SW 1271 (cell line): ENCODE measurements at places on chromosomes 1 and 21.

DNA sequence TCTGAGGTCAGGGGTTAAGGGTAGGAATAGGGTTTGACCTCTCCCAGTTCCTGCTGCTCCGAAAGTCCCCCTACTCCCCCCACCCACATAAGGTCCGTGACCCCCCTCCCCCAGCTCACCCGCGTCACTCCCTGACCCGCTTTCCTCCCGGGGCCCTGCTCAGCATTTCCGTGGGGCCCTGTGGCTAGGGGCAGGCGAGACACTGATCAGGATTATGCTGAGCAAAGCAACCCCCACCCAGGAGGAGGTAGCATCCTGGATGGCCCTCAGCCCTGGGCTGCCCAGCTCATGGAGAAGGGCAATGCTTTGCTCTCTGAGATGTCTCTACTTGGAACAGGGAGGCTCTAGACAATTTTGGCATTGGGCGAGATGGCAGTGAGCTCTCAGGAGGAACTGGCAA, 3.7 kb downstream of the RORC start:
- DNase-seq = no peak

DNA sequence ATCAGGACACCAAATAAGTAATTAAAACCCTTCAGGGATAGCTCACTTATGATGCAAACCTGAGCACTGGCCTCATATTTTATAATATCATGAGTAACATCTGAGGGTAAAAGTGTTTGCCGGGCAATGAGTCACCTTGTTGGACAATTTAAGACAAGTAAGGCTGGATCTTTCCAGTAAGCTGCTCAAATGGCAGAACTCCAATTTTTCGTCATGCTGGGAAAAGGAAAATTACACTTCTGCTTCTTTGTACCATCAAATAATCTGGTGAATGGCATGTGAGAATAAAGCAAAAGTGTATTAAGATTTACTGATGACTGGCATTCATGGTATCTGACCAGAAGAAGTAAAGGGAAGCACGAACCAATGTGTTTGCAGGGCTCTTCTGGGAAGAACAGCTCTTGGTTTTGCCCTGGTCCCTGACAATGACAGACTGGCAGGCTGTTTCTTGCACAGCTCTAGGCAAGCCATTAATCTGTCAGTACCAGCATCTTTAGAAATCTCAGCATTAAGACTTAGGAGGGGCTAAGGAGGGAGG, 392.2 kb downstream of the VAV3 start:
- DNase-seq = no peak

GRCh38 chr1:113459279-113459678, 69.0 kb downstream of the MAGI3 start:
- no peak for DNase-seq

DNA sequence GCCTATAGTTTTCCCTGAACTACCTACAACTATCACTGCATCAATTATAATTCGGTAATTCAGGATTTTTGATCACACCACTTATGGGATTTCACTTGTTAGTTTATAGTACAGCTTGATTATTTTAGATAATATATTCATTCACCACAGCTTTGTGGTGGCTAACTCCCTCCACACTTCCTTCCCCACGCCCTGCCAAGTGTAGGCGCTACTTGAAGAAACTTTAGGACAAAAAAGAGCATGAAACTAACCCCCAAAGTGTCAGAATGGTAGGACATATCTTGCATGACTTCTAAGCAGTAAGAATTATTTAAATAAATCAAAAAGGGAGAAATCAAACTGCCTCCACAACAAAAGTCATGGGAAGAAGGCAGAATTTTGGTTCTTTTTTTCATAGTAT, 70.1 kb downstream of the LHX9 start:
- DNase-seq = no peak

- no peak for DNase-seq
Observed at GRCh38 chr1:25933479-25934365, 27.5 kb upstream of the STMN1 start.

- no peak for DNase-seq
Observed at GRCh38 chr1:221849897-221850296, 108.0 kb upstream of the DUSP10 start.

GRCh38 chr1:4702932-4703331, 48.5 kb downstream of the AJAP1 start:
- no peak for DNase-seq

- no peak for DNase-seq
Observed at GRCh38 chr1:81174052-81174451, 626.7 kb upstream of the ADGRL2 start.

DNA sequence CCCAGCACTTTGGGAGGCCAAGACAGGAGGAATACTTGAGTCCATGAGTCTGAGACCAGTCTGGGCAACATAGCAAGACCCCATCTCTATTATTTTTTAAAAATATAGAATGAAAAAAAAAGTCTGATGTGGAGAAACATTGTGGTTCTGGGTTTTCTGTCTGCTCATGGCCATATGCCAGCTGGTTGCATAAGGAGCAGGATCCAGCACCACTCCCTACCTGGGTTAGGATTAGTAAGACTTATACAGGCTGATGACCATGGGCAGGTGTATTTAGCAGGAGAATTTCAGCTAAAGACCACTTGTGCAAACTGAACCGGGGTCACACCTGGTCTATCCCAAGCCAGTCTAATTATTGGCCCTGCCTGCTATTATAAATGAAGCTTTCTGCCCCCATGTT, 16.7 kb upstream of the GPX7 start:
- DNase-seq = no peak

DNA sequence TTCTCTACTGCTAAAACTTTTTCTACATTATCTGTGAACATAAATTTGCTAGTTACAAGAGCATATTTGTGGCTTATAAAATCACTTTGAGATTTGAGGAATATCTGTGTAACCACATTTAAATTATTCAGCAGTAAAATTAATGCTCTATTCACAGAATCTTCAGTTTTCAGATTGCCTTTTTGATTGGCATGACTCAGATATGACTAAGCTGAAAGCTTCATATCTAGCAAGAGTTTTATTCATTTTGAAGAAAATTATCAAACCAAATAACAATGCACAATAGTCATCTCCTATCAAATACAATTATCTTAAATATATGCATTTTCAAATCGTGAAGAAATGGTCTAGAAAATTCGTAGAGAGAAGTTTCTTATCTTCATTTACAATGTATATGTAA, 1498.2 kb upstream of the B3GALT2 start:
- no peak for DNase-seq

- no peak for DNase-seq
Observed at GRCh38 chr1:204466416-204467405, 27.9 kb downstream of the PIK3C2B start.

DNA sequence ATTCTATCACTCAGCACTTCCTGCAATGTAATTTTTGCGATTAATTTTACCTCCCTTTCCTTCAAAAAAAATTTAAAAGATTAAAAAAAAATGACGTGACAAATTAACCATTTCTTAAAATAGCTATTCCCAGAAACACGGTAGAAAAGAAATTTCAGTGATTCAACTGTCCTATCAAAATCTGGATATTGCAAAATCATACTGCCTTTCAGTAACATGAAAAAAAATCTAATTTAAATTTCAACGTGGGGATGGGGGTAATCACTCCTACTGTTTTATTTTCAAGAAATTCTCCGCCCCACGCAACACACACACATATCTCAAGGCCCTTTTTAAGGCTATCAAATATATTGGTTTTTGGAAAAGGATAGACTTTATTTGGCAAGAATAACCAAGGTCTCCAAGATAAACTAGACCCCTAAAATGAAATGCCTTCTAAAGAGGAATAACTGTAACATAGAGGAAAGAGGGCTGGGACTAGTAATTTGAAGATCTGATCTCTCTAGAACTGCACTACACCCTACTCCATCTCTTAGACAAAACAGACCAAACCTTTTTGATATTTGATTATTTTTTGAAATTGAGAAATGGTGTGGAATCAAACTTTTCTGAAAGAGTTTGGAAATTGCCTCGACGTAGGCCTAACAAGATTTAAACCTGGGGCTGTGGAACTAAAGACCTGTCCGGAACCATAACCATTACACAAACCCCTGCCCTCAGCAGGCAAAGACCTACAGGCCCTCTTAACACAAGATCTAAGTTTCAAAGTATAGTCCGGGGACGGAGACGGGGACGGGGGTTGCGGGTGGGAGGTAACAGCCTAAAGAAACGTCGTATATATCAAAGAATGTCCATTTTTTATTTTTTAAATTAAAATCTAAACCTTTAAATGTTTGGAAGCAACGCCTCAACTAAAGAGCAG, 941 bp downstream of the ARNT start:
- DNase-seq = no peak

DNA sequence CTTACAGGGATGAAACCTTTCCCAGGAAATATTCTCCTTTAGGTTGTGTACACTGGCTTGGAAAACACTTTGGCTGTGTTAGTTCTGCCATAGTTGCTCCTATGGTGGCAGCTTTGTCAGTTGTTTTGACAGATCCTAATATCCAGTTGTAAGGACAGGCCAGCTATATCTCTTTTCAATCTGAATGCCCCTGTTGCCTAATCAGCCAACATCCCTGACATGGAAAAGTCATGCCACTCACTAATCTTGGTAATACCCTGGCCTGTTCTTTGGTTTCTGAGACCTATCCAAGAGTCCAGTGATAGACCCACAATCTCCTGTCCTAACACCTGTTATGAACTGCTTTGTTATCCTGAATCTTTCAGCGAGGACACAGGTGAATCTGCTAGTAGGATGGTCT, 148.8 kb downstream of the MRPL39 start:
- DNase-seq = no peak

DNA sequence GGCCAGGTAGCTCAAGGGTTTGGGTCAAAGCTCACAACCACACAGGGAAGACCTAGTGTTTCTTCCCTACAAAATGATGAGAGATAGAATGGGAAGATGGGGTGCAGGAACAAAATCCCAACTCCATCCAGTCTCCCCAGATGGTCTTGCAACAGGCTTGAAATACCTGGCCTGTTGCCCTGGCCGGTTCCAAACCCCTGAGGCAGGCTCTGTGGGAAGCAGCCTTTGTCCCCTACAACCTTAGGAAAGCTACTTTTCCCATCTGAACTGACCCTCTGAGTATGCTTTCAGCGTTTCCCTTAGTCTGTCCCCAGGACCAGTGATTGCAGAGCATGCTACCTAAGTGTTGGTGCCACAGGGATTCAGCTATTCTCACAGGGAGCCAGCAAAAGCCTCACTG, 104.0 kb downstream of the GDAP2 start:
- no peak for DNase-seq

DNA sequence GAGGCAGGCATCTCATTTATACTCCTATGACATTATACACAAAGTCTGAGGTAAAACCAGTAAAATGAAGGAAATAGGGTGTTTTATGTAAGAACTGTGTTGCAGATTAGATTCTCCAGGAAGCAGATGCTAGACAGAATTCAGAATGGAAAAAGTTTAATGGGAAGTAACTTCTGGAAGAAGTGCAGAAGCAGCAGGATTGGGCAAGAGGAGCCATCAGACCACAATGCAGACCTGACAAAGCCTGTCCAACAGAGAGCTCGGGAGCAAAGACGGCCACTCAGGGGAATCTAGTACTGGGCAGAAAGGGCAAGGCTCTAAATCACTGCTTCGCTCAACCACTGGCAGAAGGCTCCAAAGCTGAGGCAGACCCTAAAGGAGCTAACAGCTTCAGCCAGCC, 33.7 kb downstream of the FBXO42 start:
- DNase-seq = no peak

- no peak for DNase-seq
Observed at GRCh38 chr21:25506261-25506660, 101.0 kb downstream of the MRPL39 start.

GRCh38 chr1:24364975-24365678, 46.0 kb downstream of the GRHL3 start:
- no peak for DNase-seq

- no peak for DNase-seq
Observed at GRCh38 chr1:21927533-21928237, 9.4 kb downstream of the HSPG2 start.

DNA sequence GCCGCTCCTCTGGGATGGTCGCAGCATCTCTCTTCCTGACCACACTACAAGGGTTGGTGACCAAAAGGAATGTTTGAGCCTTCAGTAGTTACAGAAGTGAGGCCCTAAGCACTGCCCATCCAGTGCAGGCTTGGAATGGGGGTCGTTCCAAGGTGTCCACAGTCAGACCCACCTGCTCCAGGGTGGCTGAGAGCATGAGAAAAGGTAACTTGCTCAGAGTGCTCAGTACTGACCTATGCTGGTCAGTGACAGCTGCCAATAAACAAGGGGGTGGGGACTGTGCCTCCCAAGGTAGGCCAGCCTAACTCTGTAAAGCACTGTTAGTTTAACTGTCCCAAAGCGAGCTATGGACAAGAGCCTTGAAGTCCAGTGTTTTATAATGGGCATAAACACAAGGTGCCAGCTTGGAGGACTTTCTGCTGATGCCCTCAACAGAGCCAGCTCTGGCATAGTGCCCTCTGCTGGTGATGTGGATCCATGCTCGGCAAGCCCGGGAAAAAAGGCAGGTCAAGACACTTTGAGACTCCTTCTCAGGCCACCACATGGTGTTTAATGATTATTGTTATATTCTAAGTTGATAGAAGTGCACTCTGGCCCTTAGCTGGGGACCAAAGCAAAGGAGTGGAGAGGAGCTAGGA, 78.1 kb upstream of the DNAH14 start:
- DNase-seq = peak; percentile 21

DNA sequence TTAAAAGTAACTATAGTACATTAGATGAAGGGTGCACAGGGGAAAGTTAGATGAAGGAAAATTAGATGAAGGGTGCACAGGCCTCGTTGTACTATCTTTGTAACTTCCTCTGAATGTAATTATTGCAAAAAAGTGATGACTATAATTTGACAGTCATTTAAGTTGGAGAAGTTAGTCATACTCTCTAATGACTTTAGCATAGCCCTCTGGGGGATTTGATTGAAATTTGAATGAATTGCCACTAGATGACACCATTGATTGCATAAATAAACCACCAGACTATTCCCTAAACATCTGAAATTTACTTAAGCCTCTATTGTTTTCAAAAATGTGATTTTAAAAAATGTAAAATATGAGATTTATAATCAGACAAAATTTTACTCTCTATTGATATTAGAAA, 102.6 kb downstream of the TPR start:
- DNase-seq = no peak

GRCh38 chr1:175192630-175193526, at the start of gene KIAA0040:
Gene KIAA0040, minus strand, starts transcription at chr1:175192776. Its CDS starts 31,763 bp downstream, at chr1:175161013.
- DNase-seq = no peak

- DNase-seq = no peak
Observed at GRCh38 chr1:95049935-95050334, 22.8 kb downstream of the ALG14 start.

- no peak for DNase-seq
Observed at GRCh38 chr1:151611288-151611790, 511 bp upstream of the SNX27 start.

GRCh38 chr1:115183721-115184259, 94.5 kb upstream of the TSPAN2 start:
- no peak for DNase-seq

GRCh38 chr1:70891051-70891843, 156.4 kb downstream of the PTGER3 start:
- no peak for DNase-seq
